ENCODE measurements at places on chromosomes 5 and 9.
A peak's percentile ranks its signal among the peaks of the same experiment; 100 is the strongest.

DNA sequence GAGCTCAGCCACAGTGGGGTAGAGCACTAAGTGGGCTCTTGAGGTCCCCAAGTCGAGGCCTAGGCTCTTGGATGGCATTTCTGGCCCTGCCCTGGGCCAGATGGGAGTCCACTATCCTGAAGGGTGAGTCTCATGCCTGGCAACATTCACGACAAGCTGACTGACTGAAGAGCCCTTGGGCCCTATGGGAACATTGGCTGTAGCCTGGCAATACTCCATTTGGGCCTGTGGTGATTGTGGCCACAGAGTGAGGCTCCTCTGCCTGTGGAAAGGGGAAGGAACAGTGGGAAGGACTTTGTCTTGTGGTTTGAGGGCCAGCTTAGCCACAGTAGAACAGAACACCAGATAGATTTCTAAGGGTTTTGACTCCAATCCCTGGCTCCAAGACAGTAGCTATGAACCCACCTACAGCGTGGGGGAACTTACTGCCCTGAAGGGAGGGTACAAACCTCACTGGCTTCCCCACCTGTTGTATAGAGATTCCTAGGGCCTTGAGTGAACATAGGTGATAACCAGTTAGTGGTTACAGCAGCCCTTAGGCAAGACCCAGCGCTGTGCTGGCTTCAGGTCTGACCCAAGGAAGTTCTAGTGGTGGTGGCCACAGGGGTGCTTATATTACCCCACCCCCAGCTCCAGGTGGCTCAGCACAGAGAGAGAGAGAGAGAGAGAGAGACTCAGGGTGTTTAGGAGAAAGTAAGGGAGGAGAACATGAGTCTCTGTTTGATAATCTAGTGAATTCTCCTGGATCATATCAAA is 72.4 kb downstream of the KIAA0825 start:
- DNase-seq, result no peak

DNA sequence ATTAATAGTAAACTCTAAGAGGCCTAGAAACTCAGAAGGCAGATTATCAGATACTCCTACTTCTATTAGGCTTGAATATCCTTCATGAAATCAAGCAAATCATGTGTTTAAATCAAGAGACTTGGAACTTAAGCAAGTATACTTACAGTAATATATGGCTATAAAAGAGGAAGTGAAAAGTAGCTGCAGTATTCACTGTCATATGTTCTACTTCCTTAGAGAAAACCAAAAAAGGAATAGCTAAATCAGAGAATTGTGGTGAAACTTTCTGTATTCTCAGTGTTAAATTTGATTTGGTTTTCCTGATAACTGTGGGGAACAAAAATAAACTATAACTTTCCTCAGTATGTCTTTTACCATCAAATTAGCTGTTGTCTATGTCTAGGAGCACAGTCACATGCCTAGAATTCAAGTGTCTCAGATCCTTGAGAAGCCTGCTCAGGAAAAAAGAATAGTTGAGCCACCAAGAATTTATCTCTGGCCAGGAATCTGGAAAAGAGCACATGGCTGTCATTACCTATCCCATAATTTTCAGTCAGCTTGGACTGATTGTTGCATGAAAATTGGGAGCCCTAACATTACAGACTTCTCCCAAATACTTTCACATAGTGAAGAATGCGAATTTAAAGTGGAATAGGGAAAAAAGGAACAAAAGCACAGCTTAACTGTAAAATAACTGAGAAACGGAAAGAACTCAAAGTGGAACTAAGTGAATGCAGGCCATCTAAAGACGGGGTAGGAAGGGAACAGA is 1.7 kb downstream of the FKBP15 start:
- no peak for DNase-seq

GRCh38 chr5:110442856-110443255 is 283.6 kb downstream of the TMEM232 start:
- no peak for DNase-seq

DNA sequence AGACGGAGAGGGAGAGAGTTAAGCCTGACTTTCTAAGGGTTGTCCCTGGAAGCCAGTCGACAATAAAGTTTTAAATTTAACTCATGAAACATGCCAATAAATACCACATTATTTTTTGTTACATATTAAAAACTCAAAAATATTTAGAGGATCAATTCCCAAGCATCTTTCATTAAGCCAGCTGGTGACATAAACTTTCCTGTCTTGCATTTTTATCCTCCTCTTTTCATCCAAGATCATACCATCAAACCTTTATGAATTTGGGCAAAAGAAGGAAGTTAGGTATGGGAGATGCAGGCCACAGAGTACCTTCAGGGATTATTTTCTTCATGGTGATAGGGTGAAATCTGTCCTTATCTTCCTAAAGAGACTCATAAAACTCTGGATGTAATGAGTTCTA is 178.3 kb upstream of the FBXL17 start:
- no peak for DNase-seq

GRCh38 chr5:146624179-146624578 is 108.2 kb upstream of the GPR151 start:
- DNase-seq, result no peak

GRCh38 chr9:114004221-114004716 is 73.8 kb downstream of the AMBP start:
- no peak for DNase-seq

DNA sequence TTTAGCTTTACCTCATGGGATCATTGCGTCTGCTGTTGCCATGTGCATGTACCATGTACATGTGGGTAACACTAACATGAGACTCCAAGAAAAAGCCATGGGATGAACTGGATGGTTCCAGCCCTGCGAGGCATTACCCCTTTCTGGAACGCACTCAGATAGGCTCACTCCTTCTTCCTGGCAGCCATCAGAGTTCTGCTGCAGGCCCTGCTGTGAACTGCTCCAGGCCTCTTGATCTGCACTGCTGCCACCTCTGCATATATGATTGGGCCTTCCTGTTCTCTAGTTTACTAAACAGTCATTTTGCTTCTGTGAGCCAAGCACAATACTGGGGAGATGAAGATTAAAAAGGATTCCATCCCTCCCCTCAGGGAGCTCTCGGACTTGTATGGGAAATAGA is 220.5 kb downstream of the CD180 start:
- DNase-seq, result no peak

- no peak for DNase-seq
Measured at GRCh38 chr9:124190761-124191160, 67.0 kb upstream of the NEK6 start.

- no peak for DNase-seq
Measured at GRCh38 chr5:73370095-73370494, 78.5 kb downstream of the FOXD1 start.

GRCh38 chr9:27336126-27336525 is 39.2 kb upstream of the EQTN start:
- DNase-seq, result no peak

- no peak for DNase-seq
Measured at GRCh38 chr5:160197341-160198144, 31.8 kb upstream of the FABP6 start.

GRCh38 chr5:125976421-125977000 is 446.7 kb upstream of the GRAMD2B start:
- no peak for DNase-seq

GRCh38 chr5:42949348-42950115 is 90.6 kb downstream of the ANXA2R start:
- DNase-seq, result no peak

- no peak for DNase-seq
Measured at GRCh38 chr5:82296929-82297328, 18.8 kb upstream of the RPS23 start.

GRCh38 chr5:38420691-38421390 is 135.6 kb downstream of the LIFR start:
- no peak for DNase-seq

GRCh38 chr9:17229945-17230560 is 95.2 kb downstream of the CNTLN start:
- DNase-seq, result no peak

DNA sequence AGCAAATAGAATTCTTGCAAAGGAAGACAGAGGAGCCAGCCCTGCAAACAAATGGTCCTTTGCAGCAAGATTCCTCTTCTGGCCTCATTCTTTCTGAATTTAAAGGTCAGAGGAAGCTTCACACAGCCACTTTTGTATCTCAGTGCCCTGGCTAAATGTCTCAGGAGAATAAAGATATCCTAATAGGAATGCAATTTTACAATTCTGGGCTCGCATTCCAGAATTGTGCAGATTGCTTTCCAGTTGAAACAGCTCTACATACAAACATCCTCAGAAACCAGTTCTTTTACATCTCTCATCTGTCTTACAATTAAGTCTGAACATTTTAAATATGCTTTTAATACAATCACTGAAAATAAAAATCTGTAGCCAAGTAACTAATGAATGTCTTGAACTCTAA is 14.6 kb upstream of the ACOT12 start:
- no peak for DNase-seq

DNA sequence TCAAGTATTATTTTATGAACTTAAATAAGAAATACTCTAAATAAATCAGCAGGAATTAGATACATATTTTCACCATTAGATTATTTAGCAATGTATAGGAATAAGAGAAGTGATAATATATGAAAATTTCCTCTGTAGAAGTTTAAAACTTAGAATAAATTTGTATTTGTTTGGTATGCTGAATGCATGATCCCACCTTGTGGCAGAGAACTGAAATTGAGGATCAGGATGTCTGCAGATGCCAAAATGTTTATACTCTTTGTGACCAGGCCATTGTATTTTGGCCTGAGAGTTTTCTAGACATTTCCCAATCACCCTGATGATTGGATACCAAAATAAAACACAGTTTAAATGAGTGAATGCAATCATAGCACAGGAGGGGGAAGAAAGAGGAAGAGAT is 6.3 kb downstream of the TYRP1 start:
- no peak for DNase-seq

GRCh38 chr9:133991214-133991921 is 756 bp downstream of the VAV2 start:
- DNase-seq, result no peak

DNA sequence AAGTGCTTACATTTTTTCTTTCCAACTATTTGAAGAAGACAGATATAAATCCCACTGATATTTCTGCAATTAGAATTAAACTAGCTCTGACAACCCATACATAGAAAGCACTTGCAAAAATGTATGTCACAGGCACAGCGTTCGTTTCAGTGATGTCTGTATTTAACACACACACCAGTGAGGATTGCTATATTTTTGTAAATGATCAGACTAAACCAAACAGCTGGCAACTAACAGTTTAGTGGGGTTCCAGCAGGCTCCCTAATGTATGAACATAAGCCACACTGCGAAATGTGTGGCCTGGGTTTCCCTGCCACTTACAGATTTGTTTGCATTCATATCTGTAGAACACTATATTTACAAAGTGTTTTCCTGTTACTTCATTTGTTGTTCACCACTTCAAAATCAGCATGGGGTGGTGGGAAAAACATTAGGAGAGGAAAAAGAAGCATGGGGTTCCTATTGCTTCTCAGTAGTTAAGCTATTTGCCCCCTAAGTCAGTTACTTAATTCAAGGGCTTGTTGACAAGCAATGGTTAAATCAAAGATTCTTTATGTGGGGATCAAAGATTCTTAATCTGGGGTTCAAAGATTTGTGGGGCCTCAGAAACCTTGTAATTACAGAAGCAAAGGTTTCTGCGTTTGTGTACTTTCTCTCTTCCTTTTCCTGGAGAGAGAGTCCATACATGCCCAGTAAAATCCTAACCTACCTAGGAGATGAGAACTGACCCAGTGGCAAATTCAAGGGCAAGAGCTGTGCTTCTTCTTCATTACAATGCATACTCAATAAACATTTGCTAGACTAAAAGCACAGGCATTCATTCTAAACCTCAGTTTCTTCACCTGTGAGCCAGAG is 27.1 kb downstream of the ZNF608 start:
- no peak for DNase-seq

DNA sequence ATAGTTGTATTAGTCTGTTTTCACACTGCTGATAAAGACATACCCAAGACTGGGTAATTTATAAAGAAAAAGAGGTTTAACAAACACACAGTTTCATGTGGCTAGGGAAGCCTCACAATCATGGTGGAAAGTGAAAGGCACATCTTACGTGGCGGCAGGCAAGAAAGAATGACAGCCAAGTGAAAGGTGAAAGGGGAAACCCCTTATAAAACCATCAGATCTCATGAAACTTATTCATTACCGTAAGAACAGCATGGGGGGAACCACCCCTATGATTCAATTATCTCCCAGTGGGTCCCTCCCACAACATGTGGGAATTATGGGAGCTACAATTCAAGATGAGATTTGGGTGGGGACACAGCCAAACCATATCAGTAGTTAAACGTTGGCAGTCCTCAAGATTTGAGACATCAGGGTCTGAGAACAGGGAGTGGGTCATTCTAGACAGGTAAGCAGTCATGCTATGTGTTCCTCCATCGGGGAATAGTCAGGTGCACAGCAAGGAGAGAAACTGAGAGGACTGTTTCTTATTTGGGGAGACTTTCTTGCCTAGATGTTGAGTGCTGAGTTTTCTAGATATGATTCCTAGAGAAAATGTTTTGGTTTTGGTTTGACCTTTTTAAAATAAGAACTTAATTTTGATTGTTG is 45.8 kb upstream of the ENTREP1 start:
- no peak for DNase-seq

- no peak for DNase-seq
Measured at GRCh38 chr5:1917830-1918487, 35.2 kb upstream of the IRX4 start.

DNA sequence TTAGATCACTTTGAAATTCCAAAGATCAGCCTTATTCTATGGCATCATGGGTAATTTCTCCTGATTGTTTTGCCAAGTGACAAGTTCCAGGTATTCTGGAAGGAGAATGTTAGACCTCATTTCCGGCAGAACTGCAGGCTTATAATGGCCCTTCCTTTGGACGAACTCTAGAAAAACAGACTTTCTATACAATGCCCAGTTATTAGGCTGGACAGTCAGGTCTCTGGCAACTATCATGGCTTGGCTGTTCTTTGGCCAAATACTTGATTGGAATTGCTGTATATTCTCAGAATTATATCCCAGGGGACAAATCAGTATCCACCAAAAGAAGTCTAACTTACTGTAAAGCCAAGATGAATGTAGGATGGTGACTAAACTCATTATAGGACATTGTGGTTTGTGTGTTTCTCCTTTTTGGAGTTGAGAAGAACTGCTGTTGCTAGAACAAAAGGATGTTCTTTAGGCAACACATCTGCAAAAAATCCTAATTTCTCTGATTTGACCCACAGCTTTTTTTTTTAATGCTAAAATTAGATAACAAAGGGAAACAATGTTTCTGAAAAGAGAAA is 69.0 kb downstream of the ADAMTSL1 start:
- peak; percentile 66 for DNase-seq

DNA sequence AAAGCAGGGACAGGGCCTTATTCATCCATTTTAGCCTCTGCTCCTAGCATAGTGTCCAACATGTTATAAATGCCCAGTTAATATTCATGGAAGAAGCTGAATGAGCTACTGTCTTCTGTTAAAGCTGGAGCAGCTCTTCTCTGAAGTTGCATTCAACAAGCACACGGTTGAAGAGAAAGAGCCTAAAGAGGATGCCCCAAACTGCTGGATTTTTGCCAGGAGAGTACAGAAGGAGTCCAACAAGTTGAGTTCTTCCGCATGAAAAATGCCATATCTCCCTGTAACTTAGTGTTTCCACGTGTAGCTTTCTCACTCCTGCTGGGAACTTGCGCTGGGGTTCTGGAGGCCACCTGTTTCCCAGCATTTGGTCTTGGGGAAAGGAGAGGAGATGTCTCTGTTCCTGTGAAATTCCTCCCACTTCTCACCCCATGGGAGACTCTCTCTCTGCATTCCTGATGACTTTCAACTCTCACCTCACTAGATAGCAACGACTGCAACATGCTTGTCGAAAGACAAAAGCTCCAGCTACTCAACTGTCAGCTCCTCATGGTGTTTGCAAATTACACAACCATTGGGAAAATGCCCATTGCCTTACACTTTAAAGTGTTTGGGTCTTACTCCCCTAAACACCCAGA is 122.8 kb downstream of the KIF4B start:
- no peak for DNase-seq

- no peak for DNase-seq
Measured at GRCh38 chr5:135272311-135272805, 126.7 kb downstream of the MACROH2A1 start.

GRCh38 chr5:150167908-150168307 is 1.3 kb downstream of the CDX1 start:
- no peak for DNase-seq
